ENCODE measurements at places on chromosomes 4 and X. TPM values are rescaled to one million over a fixed set of nuclear protein-coding genes. Genes with fewer than 3 reads are reported as not detected.
A peak's percentile ranks its signal among the peaks of the same experiment; 100 is the strongest.

GRCh38 chr4:105106426-105106825 is 40.2 kb upstream of the TET2 start:
- DNase-seq = no peak

DNA sequence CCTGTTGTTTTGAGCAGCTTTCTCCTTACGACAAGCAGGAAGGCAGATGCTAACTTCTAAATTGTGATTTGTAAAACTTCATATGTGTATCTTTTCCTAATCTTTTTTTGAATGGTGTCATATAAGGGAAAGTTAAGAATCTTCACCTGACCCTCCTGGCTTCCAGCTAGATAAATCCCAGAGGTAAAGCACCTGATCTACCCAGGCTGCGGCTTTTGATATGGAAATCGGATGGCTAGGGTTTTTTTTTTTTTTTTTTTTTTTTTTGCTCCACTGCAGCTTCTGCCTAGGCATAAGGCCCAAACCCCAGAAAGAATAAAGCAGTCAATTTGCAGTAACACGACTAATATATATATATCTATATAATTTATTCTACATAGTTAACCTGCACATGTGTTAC is 10.0 kb downstream of the MAB21L2 start:
- no peak for DNase-seq

DNA sequence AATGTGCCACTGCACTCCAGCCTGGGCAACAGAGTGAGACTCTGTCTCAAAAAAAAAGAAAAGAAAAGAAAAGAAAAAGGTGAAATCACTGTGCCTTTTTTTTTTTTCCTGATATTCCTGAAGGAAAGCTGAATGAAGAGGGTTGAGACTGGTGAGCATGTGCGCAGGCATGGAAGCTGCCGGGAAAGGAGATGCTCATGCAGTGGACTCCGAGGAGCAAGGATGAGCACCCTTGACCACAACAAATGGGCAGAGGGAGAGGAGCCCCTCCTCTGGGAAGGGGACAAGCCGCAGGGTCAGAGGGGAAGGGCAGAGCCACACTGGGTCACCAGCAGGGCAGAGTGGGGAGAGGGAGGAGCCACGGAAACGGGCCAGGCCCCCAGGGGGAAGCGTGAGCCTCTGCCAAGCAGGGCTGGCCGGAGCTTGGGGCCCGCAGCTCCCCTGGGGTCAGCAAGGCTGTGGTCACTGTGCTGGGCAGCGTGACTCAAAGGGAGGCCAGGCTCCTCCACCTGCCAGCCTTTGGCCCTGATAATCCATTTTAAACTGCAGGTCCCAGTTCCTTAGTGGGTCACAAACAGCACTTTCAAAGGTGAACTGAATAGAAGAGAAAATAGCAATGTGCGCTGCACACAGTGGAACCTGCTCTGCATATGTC is 79.8 kb downstream of the NAT8L start:
- DNase-seq = no peak

The SMARCA1 gene
- polyA plus RNA-seq = 14.7 TPM

GRCh38 chrX:131828482-131828881 is 194.6 kb upstream of the STK26 start:
- DNase-seq = no peak

- DNase-seq = no peak
These were observed 62.2 kb upstream of the FRMPD4 start for GRCh38 chrX:12076046-12076445.

GRCh38 chr4:1458581-1458980 is 52.3 kb upstream of the NKX1-1 start:
- DNase-seq = no peak

The PWWP3B gene
- polyA plus RNA-seq = 0.36 TPM

The TSPAN6 gene
- 97.6 TPM for polyA plus RNA-seq

GRCh38 chr4:123785538-123785937 is 388.9 kb downstream of the SPRY1 start:
- DNase-seq = no peak

DNA sequence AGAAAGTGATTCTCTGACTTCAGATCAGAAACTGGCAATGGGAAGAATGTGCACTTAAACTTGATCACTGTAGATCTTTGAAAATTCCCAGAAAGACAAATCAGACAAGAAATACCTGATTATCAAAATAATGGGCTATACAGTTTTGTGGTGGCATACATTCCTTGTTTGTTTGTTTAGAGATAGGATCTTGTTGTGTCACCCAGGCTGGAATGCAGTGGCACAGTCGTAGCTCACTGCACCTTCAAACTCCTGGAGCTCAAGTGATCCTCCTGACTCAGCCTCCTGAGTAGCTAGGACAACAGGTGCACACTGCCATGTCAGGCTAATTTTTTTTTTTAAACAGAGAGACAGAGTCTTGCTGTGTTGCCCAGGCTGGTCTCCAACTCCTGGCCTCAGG is 81.0 kb upstream of the SPRY1 start:
- DNase-seq = no peak

- DNase-seq = no peak
These were observed 55.8 kb upstream of the MAGEB10 start for GRCh38 chrX:27751976-27752375.

The SUPT20HL2 gene
- not detected for polyA plus RNA-seq

- no peak for DNase-seq
These were observed 142.5 kb downstream of the RASL11B start for GRCh38 chr4:53004497-53005148.

The RNF175 gene
- polyA plus RNA-seq = not detected

The PDGFRA gene
- polyA plus RNA-seq = 6.5 TPM

The PPARGC1A gene
- 19.0 TPM for polyA plus RNA-seq

DNA sequence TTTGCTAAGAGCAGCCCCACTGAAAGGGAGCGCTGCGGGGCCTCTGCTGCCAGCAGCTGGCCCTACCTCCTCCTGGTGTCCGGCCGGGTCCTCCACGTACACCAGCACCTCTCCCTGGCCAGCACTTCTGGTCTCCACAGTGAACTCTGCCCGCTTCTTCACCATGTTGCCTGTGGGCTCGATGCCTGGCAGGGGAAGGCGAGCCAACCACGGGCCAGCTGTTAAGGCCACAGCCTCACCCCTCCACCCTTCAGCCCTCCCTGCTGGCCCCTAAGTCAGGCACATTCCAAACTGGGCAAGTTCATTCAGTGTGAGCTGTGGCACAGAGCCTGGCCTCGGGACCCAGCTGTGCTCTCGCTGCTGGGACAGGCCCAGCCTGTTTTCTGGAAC is 7.8 kb downstream of the FLNA start:
- no peak for DNase-seq

The CTAG2 gene
- not detected for polyA plus RNA-seq

GRCh38 chr4:117699595-117699994 is 334.7 kb upstream of the NDST3 start:
- DNase-seq = no peak

- DNase-seq = peak; percentile 52
These were observed 61.5 kb upstream of the MMAA start for GRCh38 chr4:145557720-145558119.

DNA sequence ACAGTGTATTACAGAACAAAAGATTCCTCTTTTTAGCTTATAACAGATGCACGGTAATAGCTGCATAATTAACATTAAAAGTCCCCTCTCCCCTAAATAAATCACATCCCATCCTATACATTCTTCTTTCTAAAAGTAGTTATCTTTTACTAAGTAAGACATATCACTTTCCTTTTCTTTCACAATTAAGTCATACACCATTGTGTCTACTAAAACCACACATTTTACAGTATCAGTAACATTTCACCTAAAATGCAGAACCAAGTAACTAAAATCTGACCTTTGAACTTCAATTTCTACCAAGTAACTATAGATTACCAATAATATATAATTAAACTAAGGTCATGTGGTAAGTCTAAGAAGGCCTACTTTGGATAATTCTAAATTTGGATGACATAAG is 14.2 kb downstream of the DHX15 start:
- no peak for DNase-seq

All from liver (tissue), 10 donors.